ENCODE measurements at places on chromosomes 2 and 18. TPM values are rescaled to one million over a fixed set of nuclear protein-coding genes. Genes with fewer than 3 reads are reported as not detected.

Gene DES
- 21,230 TPM for total RNA-seq

- DNase-seq, result no peak
Observed at GRCh38 chr18:37636831-37637477, 71.4 kb upstream of the CELF4 start.

- no peak for DNase-seq
Observed at GRCh38 chr2:197081294-197081693, 154.8 kb upstream of the PGAP1 start.

GRCh38 chr18:79788734-79789085 is 9.0 kb upstream of the KCNG2 start:
- DNase-seq, result peak; percentile 63

- DNase-seq, result no peak
Observed at GRCh38 chr2:80070587-80070986, 234.0 kb downstream of the LRRTM1 start.

Gene SERPINB2
- not detected for total RNA-seq

- DNase-seq, result no peak
Observed at GRCh38 chr2:133438026-133438425, 130.2 kb downstream of the NCKAP5 start.

Gene ALS2
- total RNA-seq, result 36.5 TPM

Gene LIMS4
- total RNA-seq, result 4.5 TPM

Gene VWA3B
- total RNA-seq, result 0.51 TPM

Gene TUBA4B
- not detected for total RNA-seq

Gene RAX
- not detected for total RNA-seq

DNA sequence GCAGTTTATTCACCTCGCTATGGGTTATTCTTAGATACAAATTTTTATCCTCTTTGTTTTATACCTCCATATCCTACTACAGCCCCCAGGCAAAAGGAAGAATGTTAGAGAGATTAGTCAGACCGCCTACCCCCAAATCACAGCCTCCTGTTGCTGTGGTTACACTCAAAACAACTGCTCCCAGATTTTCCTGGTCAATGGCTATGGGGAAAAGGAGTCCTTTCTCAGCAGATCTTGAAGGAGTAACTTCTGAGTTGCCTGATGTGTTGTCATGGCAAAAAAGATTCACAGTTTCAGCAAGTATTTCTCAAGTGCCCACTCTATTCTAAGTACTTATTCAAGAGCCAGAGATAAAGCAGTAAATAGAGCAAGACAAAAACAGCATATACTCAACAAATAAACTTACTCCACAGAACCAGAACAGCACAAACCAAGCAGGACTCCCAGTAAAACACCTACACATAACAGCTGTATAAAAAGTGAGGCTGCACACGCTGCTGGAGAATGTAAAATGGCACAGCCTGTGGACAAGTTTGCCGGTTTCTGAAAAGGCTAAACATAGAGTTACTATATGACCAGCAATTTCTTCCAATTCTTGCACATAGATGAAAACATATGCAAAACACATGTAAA is 104.8 kb downstream of the NOL10 start:
- DNase-seq, result no peak

DNA sequence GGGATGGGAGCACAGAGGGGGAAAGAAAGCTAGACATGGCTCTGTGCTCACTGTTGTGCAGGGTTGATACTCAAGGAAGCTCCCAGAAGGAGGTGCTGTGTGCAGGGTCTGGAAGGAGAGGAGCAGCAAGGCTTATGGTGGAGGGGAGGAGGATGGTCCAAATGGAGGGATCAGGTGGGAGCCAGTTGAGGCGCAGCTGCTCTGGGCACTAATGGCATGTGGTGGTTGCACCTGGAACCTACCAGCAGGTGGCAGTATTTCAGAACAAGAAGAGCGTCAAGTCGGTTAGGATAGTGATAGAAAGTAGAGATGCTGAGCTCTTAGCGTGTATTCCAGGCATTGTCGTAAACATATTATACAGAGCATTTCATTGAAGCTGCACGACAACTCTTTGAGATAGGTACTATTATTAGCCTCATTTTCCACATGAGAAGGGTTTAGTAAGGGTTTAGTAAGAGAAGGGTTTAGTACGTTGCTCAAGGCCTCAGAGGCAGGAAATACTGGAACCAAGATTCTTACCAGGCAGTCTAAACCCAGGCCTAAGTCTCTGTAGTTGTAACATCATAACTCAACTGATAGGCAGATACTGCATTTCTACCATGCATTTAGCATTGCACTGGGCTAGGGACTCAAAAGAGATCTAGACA is 223.7 kb downstream of the CYP26B1 start:
- DNase-seq, result no peak

Gene RAB6C
- total RNA-seq, result not detected

Data from cardiac septum (tissue), 1 donor.